ENCODE measurements at places on chromosomes 16 and 17.
A peak's percentile ranks its signal among the peaks of the same experiment; 100 is the strongest.

- no peak for DNase-seq
These were observed 70.3 kb downstream of the MYO1D start for GRCh38 chr17:32806646-32807045.

- no peak for DNase-seq
These were observed 13.7 kb downstream of the SHCBP1 start for GRCh38 chr16:46607529-46607928.

GRCh38 chr17:13102477-13102876 lies 84.7 kb upstream of the ELAC2 start:
- no peak for DNase-seq

DNA sequence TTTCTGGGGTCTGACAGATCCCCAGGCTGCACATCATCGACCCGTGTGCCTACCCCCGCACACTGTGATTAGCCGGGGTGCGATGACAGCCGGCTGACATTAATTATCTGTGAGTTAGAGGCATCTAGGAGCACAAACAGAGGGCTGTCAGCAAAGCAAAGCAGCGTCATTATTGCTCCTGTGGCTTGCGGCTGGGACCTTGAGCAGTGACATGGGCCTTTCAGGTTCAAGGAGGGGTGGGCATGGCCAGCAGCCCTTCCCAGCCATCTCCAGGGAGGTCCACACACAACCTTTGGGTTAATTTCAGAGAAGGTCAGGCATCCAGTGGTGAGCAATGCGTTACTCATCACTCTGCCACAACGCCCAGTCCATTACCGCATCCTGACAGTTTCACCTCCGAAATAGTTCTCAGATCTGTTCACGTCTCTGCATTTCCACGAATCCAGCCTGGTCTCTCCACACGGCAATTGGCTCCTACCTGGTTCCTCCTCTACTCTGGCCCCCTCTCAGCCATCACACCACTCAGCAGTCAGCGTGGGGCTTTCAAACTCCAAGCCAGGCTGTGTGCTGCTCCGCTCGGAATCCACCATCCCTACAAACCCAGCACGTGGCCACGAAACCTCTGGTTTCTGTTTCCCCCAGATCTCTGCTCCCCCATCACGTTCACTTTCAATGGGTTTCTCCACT lies 249.7 kb upstream of the C16orf82 start:
- DNase-seq: no peak

GRCh38 chr16:71672803-71673581 lies 47.0 kb downstream of the MARVELD3 start:
- no peak for DNase-seq

- DNase-seq: no peak
These were observed 212.5 kb downstream of the CCDC182 start for GRCh38 chr17:57532556-57532955.

- DNase-seq: no peak
These were observed 7.3 kb downstream of the MFSD6L start for GRCh38 chr17:8791910-8792270.

GRCh38 chr16:57563487-57563750 lies 21.0 kb downstream of the ADGRG5 start:
- no peak for DNase-seq

GRCh38 chr17:43532581-43532980 lies 13.6 kb downstream of the ETV4 start:
- DNase-seq: no peak

DNA sequence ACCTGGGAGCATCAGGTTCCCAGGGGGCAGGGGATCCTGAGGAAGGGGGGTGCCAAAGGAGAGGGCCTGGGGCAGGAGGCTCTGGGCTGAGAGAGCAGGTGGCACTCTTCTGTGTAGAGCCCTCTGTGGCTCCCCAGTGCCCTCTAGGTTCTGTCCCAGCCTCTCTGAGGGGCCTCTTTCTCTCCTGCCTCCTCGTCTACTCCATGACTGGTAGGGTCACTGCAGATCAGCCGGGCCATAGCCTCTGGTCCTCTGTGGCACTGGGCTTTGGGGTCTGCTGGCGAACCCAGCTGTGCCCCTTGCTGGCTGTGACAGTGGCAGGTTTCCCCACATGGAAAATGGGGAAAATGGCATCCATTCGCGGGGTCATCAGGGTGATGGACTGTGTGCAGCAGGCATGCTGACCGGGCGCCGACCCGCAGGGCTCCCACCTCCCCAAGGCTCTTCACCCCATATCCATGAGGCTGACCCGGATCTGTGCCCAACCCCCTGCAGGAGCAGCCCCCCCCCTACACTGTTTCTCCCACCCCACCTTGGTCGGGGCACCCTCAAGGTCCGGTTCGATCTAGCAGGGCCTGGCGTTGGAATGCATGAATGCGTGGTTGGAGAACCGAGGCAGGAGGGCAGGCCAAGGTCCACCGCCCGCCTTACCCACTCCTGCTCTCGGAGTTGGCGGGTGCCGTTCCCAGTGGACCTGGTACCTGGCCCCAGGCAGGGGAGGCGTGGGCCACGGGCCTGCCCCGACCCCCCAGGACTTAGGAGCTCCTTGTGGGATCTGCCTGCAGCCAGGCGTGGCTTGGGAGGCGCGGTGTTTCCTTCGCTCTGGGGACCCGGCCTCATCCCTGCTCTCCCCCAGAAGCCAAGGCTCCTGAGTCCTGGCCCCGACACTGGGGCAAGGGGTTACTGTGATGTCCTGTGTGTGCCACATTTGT lies 6.5 kb downstream of the GLIS2 start:
- no peak for DNase-seq

GRCh38 chr16:69100071-69100691 lies 5.3 kb upstream of the HAS3 start:
- no peak for DNase-seq

DNA sequence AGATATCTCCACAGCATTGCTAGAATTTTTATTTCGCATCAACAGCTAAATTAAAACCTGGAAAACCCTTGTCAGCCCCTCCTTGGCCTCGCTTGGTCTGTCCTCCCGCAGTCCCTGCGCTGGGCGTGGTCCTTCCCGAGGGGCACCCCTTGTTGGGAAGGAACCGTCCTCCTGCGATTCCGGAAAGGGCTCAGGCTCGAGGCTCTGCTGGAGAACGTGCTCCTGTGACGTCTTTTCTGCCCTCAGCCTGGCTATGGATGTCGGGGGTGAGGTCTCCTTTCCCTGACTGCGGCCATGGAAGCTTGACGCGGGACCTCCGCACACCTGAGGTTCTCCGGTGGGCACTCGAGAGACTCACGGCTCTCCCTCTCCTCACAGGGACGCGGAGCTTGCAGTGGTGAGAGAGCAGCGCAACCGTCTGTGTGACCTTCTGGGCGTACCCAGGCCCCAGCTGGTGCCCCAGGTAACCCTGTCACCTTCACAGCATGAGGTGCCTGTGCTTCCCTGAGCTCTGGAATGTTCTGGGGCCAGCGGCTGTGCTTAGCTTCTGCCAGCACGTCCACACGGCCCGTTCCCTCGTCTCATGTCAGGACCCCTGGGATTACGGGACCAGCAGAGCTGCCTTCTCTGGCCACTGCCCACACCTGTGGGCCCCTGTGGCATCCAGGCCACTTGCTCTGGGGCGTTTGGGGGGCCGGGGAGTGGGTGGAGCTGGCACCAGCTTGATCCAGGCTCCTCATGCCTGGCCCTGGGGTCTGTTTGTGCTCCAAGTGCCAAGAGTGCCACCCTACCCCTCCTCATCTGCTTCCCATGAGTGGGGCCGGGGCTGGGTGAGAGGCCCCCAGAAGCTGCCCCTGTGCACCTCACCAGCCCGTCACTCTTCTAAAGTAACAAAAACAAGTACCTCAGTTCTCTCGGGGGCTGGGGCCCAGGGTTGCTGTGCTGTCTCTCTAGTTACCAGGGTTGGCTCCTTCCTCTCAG lies 101.5 kb upstream of the ZNF750 start:
- DNase-seq: peak; percentile 9

DNA sequence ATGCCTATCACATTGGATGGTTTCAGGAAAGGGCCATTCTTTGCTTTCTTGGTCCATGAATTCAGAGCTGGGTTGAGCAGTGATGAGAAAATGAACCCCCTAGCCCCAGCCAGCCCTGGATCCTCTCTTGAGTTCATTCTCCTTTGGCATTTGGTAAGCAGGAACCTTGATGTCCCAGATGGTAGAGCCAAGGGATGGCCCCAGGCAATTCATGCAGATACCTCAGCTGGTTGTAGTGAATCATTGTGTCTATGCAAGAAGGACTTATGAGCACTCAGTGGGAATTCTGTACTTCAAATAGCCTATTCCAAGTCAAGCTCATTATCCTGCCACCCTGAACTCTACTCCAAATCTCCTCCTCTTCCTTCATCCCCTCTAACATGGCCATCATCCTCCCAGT lies 412.7 kb downstream of the UTP18 start:
- DNase-seq: no peak

DNA sequence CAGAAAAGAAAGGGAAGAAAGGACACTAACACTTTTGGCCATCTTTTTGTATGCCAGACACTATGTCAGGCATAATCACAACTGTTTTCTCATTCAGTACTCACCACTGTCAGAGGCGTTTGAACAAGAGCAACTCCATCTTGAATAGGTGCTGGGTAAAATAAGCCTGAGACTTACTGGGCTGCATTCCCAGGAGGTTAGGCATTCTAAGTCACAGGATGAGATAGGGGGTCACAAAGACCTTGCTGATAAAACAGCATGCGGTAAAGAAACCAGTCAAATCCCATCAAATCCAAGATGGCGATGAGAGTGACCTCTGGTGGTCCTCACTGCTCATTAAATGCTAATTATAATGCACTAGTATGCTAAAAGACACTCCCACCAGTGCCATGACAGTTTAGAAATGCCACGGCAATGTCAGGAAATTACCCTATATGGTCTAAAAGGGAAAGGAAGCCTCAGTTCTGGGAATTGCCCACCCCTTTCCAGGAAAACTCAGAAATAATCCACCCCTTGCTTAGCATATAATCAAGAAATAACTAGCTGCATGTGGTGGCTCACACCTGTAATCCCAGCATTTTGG lies 14.9 kb upstream of the LYRM9 start:
- DNase-seq: no peak

GRCh38 chr17:49910094-49910857 lies 58.7 kb upstream of the DLX4 start:
- peak; percentile 29 for DNase-seq

DNA sequence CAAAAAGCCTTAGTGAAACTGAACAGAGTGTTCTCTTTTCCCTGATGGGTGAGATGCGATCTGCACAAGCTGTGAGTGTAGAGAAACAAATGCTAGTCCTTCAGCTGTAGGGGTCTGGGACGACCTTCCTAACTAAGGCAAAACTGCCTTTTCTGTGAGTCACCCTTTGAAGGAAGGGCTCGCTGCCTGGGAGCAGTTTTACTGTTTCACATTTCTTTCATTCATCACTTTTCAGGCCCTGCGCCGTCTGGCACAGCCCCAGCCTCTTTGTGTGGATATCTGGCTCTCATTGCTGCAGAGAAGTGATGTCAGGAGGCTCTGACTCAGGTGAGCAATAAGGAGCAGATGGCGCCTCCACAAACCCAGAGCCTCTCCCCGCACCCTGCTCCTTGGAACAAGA lies 57.4 kb downstream of the HS3ST3A1 start:
- DNase-seq: no peak

- no peak for DNase-seq
These were observed 5.3 kb upstream of the HS3ST6 start for GRCh38 chr16:1923299-1924034.

GRCh38 chr17:50672831-50673551 lies 34.7 kb downstream of the ANKRD40 start:
- no peak for DNase-seq

- DNase-seq: no peak
These were observed 20.7 kb upstream of the CSNK1D start for GRCh38 chr17:82294064-82294773.

- DNase-seq: no peak
These were observed 111.5 kb downstream of the RMI2 start for GRCh38 chr16:11456741-11457140.

GRCh38 chr16:81945665-81946064 lies 65.6 kb downstream of the SDR42E1 start:
- DNase-seq: no peak

GRCh38 chr16:85556456-85557082 lies 56.6 kb upstream of the GSE1 start:
- DNase-seq: peak; percentile 56

GRCh38 chr17:38871247-38872015 lies 1.6 kb downstream of the LASP1 start:
- peak; percentile 80 for DNase-seq

DNA sequence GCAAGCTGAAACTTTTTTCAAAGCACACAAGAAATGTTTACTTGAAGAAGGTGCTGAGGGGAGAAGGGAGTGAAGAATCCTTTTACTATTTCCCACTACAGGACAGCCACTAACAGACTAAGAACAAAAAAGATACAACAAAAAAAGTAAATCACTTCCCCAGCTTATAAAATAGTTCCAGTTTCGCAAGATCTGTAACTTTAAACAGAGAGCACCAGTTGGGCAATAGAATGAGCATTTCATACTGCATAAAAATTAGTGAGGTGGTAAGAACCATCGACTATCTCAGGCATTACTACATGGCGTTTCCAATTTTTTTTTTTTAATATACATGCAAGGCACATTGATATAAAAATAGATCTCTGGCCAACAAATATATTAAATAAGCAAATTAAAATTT lies 11.1 kb downstream of the CRYBA1 start:
- no peak for DNase-seq

- no peak for DNase-seq
These were observed 9.3 kb upstream of the CAPNS2 start for GRCh38 chr16:55557186-55557585.

- DNase-seq: no peak
These were observed 33.0 kb downstream of the USP10 start for GRCh38 chr16:84732674-84733352.

- no peak for DNase-seq
These were observed 47.7 kb upstream of the DOC2B start for GRCh38 chr17:228951-229708.

- DNase-seq: no peak
These were observed 101.7 kb upstream of the SEC14L1 start for GRCh38 chr17:77038884-77039555.

DNA sequence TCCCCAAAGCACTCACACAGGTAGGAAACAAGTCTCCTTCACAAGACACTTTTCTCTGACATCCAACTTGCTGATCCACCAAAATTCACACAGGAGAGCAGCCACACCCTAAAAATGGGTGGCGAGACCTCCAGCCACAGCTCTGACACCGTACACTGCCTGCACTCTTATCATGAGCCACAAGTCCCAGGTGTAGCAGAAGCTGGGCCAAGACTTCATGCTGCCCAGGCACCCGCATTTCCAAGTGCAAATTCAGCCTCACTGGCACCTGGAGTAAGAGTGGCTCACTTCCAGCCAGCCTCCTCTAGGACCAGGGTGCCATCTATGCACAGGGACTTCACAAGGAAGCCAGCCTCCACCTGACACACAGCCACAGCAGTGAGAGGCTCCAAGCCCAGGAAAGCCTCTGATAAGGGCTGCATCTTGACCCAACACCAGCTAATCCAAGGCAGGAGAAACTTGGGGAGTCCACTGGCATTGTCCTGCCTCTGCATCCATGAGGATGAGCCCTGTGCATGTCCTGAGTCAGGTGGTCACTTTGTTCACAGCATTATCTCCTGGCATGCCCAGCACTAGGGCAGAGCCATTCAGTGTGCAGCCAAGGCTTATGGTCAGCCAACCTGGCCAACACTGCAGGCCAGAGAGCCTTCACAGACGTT lies 2.6 kb upstream of the ZNF768 start:
- no peak for DNase-seq

GRCh38 chr17:68498479-68499326 lies 13.5 kb upstream of the PRKAR1A start:
- DNase-seq: no peak

- no peak for DNase-seq
These were observed 825 bp downstream of the RPTOR start for GRCh38 chr17:80545499-80545826.
